ENCODE measurements at places on chromosomes 2 and 18.

DNA sequence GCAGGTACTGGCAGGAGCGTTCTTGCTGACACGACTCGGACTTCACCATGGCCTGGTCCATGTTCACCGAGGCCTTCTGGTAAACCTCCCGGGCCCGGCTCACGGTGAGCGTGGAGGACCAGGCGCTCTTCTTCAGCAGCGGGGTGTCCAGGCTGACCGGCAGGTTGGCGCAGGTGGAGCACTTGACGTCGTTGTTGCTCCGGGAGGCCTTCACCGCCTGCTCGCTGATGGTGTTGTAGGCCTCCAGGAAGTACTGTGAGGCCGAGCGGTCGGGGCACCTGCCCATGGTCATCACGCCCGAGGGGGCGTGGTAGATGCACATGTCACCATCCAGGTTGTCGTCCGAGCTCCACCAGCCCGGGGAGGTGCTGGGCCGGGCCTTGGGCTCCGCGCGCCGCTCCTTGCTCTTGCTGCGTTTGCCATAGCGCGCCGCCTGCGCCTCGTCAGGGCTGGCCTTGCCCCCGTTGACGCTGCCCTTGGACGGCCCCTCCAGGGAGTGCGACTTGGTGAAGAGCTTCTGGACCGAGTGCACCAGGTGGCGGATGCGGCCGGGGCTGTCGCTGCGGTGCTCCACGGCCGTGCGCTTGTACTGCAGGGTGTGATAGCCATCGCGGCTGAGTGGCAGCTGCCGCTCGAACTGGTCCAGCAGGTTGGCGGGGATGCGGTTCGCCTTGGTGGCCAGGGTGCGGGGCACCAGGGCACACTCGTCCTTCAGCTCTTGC is 429.3 kb downstream of the TGIF1 start:
- no peak for DNase-seq

DNA sequence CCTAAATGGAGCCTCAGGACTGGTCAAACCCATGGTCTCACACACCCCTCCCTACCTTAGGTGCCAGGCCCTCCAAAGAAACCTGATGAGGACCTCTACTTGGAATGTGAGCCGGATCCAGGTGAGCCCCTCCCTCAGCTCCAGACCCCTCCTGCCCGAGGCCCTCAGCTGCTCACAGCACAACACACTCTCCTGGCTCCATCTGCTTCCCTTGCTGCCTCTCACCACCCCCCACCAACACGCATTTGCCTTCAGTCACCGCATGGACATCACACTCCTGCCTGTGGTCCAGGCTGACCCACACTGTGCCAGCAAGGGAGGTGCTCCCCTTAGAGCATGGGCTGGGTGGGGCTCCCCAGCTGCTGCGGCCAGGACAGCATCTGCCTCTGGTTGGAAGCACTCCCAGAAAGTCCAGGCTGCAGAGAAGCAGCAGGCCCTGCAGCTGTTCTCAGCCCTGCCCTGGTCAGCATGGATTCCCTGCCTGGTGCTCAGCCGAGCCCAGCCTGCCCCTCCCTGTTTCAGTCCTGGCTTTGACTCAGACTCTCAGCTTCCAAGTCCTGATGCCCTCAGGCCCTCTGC is 15.1 kb downstream of the SH2D6 start:
- peak; percentile 41 for DNase-seq

DNA sequence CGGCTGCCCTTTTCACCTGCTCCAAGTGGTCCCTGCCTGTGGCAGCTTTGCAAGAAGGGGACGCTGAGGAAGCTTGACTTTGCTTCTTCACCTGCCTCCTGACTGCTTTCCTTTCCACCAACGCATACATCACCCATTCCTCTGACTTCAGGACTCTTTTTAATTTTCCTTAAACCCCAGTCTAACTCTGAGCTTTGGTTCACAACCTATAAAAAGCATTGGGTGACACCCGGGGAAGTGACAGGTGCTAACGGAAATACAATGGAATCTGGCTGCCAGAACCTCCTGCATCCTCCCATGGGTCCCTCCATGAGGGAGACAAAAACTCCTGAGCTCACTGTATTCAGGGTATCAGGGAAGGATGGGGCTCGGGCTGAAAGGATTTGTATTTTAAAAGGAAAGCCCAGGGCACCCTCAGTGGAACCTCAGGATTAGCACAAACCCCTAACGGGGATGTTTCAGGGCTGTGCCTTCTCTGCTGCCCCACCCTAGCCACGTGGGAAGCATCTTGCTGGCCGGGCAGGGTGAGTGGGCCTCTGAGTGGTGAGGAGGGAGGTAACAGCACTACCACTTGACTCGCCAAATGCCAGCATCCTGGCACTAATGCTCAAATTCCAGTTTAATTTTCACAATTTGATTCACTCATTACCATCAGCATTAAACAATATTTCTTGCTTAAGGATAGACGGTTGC is 284.8 kb downstream of the CELF4 start:
- DNase-seq: no peak

DNA sequence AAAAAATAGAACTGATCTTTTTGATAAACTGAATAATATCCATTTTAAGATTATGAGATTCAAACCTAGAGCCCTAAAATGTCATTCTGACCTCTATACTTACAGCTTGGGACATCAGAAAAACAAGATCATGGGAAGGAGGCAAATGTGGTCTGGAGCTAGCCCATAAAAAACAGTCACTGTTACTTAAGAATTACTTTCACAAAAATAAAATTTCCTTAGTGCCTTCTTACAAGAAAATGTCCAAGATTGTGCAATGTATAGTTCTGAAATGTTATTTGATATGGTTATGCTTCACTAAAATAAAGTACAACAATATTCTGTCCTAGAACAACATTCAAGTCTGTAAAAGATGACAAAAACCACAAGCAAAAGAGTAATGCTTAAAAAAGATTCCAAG is 247.6 kb downstream of the DYM start:
- no peak for DNase-seq

- DNase-seq: no peak
Measured at GRCh38 chr2:65361623-65362022, 70.8 kb downstream of the SPRED2 start.

DNA sequence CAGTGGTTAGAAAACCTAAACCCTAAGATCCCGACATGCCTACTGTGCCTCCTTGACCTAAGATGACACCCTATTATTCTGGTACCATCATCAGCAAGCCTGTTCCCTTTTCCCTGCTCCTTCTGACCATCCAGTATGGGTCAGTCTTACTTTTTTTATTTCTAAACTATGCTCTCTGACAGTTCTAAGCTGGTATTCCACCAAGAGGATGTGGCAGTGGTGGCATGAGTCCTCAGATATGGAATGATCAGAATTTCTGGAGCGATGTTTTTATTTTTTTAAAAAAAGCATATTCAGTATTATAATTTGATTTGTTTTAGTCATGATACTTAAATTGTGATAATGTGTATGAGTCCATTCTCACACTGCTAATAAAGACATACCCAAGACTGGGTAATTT is 145.9 kb upstream of the LHCGR start:
- DNase-seq: no peak

- DNase-seq: no peak
Measured at GRCh38 chr2:44952143-44952805, 10.8 kb downstream of the SIX3 start.

- no peak for DNase-seq
Measured at GRCh38 chr2:224922142-224922727, 120.0 kb downstream of the DOCK10 start.

- DNase-seq: no peak
Measured at GRCh38 chr2:232609607-232610006, 23.8 kb upstream of the EFHD1 start.

GRCh38 chr18:23498877-23499276 is 4.4 kb upstream of the RMC1 start:
- DNase-seq: no peak

DNA sequence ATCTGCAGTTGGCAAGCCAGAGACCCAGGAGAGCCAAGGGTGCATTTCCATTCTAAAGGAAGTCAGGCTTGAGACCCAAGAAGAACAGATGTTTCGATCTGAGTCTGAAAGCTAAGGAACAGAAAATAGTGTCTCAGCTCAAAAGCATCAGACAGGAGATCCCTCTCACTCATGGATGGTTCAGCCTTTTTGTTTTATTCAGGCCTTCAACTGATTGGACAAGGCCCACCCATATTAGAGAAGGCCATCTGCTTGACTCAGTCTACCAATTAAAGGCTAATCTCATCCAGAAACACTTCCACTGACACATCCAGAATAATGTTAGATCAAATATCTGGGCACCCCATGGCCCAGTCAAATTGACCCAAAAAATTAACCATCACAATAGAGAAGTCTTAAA is 255.0 kb downstream of the TXNL1 start:
- no peak for DNase-seq

- no peak for DNase-seq
Measured at GRCh38 chr2:191946471-191947182, 99.7 kb upstream of the CAVIN2 start.

DNA sequence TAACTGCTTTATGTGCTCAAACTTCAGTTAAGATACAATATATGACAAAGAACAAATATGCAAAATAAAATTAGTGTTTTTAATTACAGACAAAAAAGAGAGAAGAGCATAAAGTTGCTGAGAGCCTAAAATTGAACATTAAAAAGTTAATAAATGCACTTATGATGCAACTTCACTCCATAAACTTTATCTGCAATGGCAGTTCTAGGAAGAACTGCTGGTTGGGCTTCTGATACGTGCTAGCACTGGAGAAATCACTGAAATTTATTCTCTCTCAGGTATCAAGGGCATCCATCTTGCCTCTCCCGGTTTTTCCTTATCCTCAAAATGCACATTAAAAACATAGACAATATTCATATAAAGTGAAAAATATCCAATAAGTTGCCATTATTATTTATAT is 35.7 kb downstream of the MYO3B start:
- no peak for DNase-seq

- no peak for DNase-seq
Measured at GRCh38 chr18:75638776-75639471, 211.4 kb upstream of the SMIM21 start.

- no peak for DNase-seq
Measured at GRCh38 chr2:195533771-195534642, 123.0 kb upstream of the SLC39A10 start.

DNA sequence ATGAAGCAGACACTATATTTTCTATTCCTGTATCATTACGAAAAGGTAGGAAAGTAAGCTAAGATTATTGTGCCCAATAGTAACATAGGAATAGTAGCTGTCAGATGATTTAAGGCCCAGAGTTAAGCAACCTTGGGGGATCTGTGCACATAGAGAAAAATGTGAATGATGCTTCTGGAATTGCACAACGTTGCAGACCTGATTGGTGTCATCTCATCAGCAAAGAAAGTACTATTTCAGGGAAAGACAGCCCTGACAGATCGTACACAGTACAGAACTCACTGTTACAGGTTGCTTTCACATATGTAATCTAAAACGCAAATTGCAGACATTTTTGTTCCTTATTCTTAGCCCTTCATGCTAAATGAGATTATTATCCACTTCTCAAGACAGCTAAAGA is 535.9 kb downstream of the TRIB2 start:
- DNase-seq: no peak

DNA sequence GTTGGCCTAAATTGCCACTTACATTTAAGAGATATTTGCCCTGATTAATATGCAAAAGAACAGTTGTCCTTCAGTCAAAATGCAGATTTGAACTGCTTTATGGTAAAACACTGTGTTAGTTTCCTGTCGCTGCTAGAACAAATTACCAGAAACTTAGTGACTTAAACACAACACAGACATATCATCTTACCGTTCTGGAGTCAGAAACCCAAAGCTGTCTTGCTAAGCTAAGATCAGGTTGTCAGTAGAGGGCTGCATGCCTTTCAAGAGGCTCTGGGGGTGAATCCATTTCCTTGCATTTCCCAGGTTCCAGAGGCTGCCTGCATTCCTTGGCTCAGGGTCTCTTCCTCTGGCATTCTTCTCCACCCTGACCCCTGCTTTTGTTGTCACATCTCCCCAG is 149.5 kb downstream of the FAM161A start:
- no peak for DNase-seq

- peak; percentile 83 for DNase-seq
Measured at GRCh38 chr2:134359367-134360081, 105.7 kb downstream of the MGAT5 start.

All from NCI-H524 treated with DMSO at 0.1 percent for 48 hours (cell line).